Activated CD8-positive, alpha-beta memory T cell treated with anti-CD3 and anti-CD28 coated beads for 1 hour (primary cell): ENCODE measurements at places on chromosomes 2 and 18.

DNA sequence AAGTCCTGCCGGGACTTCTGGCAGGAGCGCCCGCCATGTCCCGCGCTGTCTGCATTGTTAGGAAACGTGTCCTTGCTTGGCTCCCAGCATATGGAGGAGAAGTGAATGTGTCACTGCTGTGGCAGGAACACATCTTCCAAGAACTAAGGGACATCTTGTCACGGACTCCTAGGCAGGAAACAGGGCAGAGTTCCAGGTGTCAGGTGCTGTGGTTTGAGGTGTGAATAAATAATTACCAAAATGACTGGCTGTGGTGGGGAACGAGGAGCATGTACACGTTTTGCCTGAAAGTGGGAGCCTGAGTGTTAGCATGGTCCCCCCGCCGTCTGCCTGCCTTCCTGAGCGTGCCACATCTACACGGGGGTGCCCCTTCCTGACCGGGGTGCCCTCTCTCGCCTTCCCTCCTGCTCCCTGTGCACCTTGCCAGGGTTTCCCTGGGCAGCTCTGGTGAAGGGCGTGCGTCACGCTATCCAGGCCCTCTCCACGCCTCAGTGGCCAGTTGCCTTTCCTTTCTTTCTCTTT lies 237.5 kb downstream of the LDLRAD4 start:
- no peak for DNase-seq

GRCh38 chr2:15748736-15749323 lies 157.2 kb downstream of the DDX1 start:
- DNase-seq, result no peak

DNA sequence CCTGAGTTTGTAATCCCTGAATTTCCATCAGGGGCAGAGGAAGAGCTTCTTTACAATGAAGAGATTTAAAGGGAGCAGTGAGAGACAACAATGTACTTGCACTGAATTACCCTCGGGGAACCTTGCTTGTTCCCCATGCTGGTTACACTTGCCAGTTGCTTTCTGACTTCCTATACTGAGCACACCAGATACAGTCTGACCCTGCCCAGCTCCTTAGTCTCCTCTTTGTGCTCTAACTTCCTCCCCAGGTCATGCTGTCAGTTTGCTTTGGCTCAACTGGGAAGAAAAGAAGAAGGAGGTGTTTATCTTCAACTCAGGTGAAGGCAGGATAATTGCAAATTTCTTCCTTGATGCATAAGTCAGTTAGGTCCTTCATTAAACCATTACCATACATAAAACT lies 658.4 kb downstream of the NYAP2 start:
- DNase-seq, result no peak

GRCh38 chr18:37287601-37288000 lies 278.0 kb downstream of the CELF4 start:
- DNase-seq, result no peak

- DNase-seq, result no peak
Measured at GRCh38 chr18:24417480-24417879, 9.0 kb upstream of the IMPACT start.

DNA sequence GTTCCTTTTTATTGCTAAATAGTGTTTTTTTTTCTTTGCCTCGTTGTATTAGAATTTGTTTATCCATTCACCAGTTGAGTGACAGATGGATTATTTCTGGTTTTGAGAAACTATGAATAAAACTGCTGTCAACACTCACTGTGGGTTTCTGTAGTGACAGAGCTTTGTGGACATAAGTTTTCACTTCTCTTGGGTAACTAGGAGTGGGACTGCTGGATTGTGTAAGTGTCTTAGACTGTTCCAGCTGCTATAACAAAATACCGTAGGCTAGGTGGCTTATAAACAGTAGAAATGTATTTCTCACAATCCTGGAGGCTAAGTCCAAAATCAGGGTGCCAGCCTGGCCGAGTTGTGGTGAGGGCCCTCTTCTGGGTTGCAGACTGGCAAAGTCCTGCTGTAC lies 71.9 kb downstream of the TNFRSF11A start:
- no peak for DNase-seq

DNA sequence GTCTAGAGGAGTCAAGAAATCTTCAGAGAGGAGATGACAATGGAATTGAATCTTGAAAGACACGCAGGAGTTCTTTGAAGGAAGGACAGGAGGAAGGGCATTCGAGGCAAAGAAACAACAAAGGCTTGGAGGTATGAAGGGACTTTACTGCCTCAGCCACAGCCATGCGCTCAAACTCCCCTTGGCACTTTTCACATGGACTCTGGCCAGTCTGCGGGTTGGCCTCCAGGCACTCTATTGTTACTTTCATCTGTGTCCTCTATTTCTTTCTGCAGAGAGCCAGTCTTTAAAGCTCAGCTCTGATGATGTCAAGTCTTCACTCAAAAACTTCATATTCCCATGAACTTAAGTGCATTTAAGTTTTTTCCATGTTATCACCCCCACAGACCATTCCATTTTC lies 95.4 kb downstream of the ZAP70 start:
- DNase-seq, result no peak

DNA sequence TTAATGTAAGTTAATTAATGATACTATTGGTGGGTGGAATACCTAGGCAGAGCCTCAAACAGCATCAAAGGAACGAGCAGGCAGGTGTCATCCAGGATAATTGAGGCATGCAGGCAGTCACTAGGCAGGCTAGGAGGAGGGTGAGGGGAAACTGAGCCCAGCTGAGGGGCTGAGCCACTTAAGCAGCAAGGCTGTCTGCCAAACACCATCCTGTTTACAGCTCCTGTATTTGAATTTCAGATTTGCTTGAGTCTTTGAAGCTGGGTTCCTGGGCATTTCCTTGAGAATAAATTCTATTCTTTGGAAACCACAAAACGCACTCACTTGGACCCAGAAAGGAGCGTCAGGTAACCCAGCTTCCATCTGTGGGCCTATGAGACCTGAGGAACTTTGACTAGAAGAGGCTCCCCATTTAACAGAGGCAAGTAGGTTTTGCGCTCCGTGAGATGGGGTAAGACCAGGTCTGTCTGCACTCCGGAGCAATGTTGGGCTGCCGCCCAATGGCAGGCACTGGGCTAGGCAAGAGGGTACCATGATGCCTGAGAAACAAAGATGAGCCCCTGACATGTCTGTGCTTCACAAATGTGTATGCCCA lies 2.0 kb downstream of the EDAR start:
- DNase-seq, result no peak

- DNase-seq, result no peak
Measured at GRCh38 chr2:120300385-120300784, 45.6 kb upstream of the INHBB start.

GRCh38 chr18:62288665-62289008 lies 36.5 kb upstream of the TNFRSF11A start:
- DNase-seq, result no peak

DNA sequence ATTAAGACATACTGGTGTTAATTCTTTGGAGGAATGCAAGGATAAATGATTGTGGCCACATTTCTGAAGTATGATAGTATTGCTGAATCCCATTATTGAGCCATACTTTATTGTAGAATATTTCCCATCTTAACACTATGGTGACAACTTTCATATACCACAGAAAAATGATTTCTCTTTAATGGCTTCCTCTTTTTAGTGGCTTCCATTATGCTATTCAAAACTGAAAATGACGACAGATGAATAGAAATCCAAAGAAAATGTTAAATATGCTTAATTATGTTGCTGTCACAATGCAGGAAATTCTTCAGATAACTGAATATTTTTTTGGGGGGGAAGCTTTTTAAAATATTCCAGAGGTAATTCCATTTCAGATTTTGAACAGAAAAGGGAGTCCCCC lies 88.9 kb upstream of the TMEM200C start:
- DNase-seq, result no peak

DNA sequence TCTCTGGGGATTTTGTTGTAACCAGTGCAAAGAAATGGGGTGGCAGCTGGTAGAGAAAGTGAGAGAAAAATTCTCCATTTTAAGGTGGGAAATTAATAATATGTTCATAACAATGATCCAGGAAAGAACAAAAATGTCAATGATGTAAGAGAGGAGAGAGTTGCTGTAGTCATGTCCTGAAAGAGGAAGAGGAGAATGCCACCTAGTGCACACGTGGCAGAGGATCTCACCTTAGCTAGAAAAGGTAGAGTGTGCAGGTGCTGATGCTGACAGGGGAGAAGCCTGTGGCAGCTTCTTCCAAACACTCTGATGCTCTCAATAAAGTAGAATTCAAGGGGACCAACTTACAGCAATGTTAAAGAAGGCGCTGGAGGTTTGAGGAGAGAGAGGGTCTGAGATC lies 282.9 kb upstream of the PKDCC start:
- DNase-seq, result no peak

- no peak for DNase-seq
Measured at GRCh38 chr2:85557130-85557529, 4.2 kb downstream of the GGCX start.

GRCh38 chr18:48670751-48671560 lies 132.1 kb downstream of the CTIF start:
- DNase-seq, result no peak

- no peak for DNase-seq
Measured at GRCh38 chr2:49162151-49162550, 7.8 kb upstream of the FSHR start.
